ENCODE measurements at places on chromosomes 1 and 21.

DNA sequence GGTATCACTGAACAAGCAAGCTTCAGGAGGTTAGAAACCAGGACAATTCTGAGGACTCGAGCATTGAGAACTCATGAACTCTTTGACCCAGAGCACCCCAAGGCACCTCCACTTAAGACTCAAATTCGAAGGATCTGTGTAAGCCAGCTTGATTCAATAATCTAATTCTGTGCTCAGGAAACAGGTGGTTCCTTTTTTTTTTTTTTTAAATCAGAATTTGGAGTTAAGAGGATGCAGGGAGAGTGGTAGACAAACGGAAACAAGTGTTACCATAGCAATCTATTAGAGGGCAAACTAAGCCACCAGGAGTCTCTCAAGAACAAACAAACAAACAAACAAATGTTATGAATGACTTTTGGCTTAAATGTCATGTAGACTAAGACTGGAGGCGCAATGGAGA, 53.8 kb upstream of the DPH5 start:
- no peak for DNase-seq

DNA sequence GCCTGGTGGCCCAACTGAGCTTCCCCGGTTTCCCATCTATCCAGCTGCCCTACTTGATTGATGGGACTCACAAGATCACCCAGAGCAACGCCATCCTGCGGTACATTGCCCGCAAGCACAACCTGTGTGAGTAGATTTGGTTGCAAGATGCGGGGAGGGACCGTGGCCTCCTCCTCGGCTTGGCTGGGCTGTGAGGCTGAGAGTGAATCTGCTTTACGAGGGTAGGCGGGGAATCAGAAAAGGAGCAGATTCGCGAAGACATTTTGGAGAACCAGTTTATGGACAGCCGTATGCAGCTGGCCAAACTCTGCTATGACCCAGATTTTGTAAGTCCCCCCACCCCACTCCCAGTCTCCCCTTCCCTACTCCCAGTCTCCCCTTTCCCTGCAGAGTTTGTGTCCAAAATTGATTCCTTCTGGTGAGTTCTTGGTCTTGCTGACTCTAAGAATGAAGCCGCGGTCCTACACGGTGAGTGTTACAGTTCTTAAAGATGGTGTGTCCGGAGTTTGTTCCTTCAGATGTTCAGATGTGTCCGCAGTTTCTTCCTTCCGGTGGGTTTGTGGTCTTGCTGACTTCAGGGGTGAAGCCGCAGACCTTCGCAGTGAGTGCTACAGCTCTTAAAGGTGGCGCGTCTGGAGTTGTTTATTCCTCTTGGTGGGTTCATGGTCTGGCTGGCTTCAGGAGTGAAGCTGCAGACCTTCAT, 1.5 kb downstream of the GSTM2 start:
- DNase-seq, result no peak

DNA sequence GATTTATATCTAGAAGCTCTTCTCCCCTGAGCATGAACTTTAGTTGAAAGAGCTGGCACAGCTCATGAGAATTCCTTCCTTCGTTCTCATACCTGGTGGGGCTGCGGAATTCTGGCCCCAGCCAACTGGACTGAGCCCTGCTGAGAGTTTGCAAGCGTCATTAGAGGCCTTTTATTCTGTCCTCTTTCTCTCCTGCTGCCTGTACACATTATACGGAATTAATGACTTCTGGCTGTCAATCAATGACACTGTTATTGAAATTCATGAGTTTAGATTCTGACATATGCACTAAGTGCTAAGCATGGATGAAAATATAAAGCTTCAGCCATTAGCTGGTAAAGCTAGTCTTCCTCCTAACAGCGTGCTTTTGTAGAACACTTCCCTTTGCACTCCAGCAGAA, 27.5 kb downstream of the KAZN start:
- no peak for DNase-seq

DNA sequence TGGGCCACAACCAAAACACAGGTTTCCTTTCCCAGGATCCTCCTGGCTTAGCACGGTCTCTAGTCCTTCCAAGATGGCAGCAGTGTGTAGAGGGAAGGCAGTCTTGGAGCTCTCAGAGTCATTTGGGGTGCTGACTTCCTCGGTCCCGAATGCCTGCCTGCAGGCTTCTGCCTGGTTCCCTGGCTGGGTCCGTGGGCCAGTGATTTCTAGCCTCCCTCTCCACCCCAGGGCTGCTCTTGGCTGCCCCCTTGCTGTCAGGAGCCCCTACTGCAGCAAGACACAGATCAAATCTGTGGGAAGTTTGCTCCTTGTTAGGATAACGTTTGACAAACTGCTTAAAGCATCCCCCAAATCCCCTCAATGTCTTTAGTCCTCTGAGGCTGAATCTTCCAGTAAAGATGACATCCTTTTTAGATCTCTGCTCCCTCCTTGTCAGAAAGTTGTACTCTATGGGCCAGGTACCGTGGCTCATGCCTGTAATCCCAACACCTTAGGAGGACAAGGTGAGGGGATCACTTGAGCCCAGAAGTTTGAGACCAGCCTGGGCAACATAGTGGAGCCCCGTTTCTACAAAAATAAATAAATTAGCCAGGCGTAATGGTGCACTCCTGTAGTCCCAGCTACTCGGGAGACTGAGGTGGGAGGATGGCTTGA, 272.5 kb downstream of the RRAGC start:
- peak; percentile 38 for DNase-seq

- no peak for DNase-seq
These were observed 41.8 kb downstream of the XCL1 start for GRCh38 chr1:168617974-168618750.

DNA sequence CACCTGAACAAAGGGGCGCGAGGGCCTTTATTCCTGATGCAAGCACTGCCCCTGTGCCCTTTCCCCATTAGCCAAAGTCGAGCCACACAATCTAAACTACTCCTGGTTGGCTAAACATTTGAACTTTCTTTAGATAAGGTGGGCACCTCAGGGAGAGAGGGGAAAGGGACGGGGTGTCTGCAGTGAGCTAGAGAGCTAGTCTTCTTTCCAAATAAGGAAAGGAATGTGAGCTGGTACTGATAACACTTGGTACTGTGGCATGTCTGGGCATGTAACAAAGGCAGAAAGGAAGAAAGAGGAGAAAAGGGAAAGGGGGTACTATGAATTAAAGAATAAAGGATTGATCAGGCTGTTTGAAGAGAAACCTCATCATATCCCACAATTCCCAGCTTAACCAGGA, 62.8 kb downstream of the OVGP1 start:
- DNase-seq, result no peak

DNA sequence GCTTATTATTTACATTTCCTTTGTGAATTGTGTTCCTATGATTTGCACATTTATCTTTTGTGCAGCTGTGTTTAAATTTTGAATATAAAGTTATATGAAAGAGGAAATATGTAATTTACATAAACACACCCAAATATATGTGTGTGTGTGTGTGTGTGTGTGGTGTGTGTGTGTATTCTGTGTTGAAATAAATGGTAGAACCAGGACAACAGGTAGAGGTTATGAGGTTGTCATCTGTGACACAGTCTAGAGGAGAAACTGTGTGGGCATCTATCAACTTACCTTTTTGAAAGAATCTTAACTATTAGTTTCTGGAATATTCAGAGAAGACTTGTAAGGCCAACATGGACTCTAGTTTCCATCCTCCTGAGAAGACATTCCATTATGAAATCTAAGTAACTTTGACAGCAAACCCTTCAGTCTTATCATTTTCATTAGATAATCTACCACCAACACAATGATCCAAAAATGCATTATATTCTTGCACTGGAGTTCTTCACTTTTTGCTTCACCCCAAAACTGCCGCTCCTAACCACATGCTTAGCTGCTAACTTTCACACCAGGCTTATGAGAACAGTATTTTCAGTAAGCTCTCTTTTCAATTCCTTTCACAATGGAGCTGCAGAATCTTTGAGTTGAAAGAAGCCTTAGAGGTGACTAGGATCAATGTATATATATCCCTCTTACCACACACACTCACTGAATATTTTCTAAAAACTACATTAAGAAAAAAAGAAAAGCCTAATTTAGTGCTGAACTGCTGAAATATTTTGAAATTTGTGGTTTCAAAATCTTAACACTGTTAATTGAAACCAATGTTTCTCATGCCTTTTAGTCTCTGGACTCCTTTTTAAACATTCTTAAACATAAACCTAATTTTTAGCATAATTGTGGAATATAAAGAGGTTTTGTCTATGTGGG, 21.8 kb downstream of the PTPRC start:
- no peak for DNase-seq

GRCh38 chr1:17777330-17777729, 22.2 kb downstream of the ACTL8 start:
- no peak for DNase-seq
